ENCODE measurements at places on chromosomes 1 and 21.

DNA sequence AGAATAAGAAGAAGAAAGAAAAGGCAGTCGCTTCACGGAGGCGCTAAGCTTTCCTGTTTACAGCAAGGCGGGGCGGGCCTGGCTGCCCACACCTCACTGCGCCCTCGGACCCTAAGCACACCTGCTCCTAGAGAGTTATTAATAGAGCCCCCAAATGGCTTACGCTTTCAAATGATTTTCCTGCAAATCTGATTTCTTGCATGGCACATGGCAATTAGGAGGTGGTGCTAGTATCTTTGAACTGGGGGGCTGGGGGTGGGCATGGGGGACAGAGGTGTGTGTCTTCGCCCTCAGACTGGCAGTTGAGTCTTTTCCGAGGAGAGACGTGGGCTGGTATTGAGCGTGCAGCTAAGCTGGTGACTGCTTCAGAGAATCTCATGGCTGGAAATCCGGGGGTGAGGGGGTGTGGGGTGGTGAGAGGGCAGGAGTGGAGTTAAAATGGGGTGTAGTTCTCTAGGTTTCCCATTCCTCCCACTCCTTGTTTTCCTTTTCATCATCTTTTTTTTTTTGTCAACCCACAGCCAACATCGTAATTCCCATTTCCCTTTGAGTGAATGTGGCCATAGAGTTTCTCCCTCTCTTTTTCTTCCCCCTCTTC lies 1.3 kb downstream of the S1PR1 start:
- DNase-seq: no peak

- DNase-seq: no peak
These were observed 410.7 kb downstream of the SIPA1L2 start for GRCh38 chr1:232218955-232219865.

DNA sequence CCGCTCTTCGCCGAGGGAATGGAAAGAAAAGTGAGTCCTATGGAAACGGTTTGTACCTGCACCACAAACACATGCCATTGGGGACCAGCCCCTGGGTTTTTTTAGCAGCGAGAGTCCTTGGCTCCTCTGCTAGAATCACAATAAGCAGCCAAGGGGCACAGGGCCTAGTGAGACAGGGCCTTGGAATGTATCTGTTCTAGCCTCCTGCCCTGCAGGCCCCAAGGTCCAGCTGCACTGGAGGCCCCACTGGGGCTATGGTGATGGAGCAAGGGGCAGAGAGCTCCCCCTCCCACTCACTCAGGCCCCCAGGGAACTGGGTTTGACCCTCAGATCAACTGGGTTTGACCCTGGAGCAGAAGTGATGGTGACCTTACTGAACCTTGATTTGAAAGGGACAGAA lies 14.4 kb downstream of the SHISA4 start:
- DNase-seq: no peak

GRCh38 chr1:86852782-86853408 lies 61.0 kb downstream of the SELENOF start:
- no peak for DNase-seq

- no peak for DNase-seq
These were observed 742 bp downstream of the TMEM222 start for GRCh38 chr1:27322569-27323240.

GRCh38 chr1:1004780-1005697 lies 5.1 kb upstream of the HES4 start:
- DNase-seq: no peak

- no peak for DNase-seq
These were observed 2.4 kb downstream of the RAB7B start for GRCh38 chr1:206000641-206001339.

DNA sequence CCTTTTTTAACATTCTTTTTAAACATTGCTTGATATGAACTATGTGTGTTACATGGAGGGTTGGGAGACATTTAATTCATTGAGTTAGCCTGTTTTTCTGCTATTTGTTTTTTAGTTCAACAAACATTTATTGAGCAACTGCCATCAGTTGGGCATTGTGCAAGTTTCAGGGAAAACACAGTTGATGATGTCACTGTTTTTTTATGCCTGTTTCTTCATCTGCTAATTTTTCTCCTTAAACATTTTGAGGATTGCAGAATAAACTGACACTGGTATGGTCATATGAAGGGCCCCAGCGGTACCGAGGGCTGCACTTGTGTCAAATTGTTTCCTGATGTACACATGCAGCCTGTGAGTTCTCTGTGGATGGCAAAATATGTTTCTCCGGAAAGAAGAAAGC lies 253.0 kb downstream of the FGGY start:
- peak; percentile 32 for DNase-seq

GRCh38 chr1:10857687-10858086 lies 61.2 kb upstream of the CASZ1 start:
- DNase-seq: no peak

- DNase-seq: no peak
These were observed 4.6 kb downstream of the KCNC4 start for GRCh38 chr1:110214454-110215404.

DNA sequence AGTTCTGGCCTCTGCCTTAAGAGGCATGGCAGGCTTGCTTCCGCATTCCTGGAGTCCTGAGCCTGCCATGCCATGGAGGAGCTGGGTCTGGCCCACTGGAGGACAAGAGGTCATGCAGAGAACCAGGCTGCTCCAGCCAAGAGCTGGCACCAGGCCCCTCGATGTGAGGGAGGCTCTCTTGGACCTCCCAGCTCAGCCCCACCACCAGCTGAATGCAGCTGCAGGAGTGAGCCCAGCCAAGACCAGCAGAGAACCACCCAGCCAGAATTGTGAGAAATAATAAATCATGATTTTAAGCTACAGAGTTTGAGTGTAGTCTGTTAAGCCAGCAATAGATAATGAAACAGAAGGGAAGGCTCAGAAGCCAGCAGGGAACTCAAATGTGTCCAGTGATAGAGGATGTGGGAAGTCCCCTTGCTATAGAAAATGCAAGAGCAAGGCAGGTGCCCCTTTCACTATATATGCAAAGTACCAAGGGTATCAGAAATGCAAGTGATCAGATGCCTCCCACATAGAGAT lies 118.4 kb downstream of the HIVEP3 start:
- no peak for DNase-seq

GRCh38 chr1:10794724-10795275 lies 1.6 kb downstream of the CASZ1 start:
- DNase-seq: no peak

DNA sequence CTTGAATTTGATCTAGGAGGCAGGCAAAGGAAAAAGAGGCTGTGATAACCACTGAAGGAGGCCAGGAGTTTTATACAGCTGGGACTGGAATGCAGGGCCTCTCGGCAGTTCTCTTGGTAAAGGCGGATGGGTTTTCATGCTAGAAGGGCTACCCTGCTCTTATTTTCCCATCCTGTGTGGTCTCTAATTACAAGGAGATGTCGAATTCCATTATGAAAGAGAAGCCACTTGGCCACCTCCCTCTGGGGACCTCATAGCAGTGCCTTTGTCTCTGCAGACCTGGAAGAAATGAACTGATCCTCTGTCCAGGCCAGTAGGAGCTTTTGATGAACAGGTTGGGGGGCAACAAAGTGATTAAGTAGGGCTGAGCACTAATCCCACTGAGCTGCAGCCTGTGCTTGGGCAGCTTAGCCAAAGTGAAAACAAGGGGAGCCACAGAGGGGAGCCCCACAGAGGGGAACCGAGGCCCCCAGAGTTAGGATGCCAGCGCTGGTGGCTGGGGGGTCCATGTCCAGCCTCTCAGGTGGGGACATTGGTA lies 42.2 kb upstream of the BCAR3 start:
- no peak for DNase-seq
